Natural killer cell treated with Interleukin-12 subunit alpha and Interleukin-12 subunit beta and Interleukin-15 and Interleukin-18, amount 100 ng/mL, for 72 hours (primary cell): ENCODE measurements at places on chromosomes 5 and 9.

- DNase-seq: no peak
These were observed 52.6 kb downstream of the IPPK start for GRCh38 chr9:92617195-92617813.

DNA sequence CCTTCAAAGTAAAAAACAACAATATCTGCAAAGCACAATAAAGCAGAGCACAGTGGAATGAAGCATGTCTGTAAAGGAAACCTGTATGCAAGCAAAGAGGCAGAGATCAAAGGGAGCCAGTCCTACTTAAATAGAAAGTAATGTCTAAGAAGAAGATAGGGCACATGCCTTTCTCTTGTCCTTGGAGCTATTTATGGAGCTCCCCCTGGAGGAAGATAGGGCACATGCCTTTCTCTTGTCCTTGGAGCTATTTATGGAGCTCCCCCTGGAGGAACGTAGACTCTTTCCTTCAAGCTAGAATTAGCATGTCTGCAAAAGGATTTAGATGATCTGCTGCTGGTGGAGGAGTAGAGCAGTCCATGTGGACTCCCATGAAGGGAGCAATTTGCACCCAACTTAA, 168.1 kb upstream of the RASEF start:
- DNase-seq: no peak

DNA sequence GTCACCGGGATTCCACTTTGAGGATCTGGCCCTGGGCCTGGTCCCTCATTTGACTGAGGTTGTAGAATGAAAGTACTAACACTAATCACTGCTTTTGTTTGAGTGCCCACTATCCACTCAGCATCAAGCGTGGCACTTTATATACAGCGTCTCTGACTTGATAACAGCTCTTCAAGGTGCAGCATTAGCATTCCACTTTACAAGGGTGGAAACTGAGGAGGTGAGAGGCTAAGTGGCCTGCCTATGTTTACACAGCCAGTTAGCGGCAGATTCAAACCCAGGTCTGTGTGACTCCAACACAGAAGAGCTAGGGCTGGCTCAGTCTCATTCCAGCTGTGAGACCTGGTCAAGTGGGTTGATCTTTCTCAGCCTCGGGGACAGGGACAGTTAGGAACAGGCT, 5.9 kb downstream of the KCNMB1 start:
- DNase-seq: no peak

GRCh38 chr9:124652615-124653393, 118.3 kb downstream of the NR6A1 start:
- DNase-seq: peak; percentile 79

DNA sequence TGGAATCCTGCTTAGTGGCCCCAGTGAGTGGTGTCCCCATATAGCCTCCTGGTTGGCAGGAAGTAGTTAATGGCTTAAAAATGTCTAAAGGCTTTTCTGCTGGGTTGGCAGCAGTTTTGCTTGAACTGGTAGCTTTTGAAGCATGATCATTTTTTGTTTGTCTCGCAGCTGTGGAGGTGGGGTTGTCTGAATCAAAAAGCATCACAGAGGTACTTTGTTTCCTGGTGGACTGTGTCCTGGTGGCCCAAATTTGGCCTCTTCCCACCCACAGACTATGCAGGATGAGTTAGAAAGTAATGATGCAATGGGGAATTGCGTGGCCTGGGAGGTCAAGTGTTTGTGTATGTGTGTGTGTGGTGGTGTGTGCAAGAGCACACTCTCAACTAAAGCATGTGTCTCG, 322.7 kb downstream of the ARHGEF28 start:
- no peak for DNase-seq

DNA sequence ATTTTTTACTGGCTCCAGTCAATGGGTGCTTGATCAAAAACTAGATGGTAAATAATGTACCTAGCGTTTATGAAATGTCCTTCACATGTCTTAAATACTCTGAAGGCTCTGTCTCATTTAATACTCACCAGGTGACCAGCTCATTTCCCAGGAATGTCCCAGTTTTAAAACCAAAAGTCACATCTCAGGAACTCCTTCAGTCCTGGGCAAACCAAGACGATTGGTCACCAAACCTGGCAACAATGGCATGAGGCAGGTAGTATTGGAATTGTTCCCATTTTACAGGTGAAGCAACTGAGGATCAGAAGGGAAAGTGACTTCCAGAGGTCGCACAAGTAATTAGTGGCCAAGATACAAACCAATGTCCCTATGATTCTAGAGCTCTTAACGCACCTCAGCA, 27.7 kb downstream of the SMIM23 start:
- no peak for DNase-seq

GRCh38 chr5:62680121-62680520, 101.5 kb downstream of the LRRC70 start:
- no peak for DNase-seq

DNA sequence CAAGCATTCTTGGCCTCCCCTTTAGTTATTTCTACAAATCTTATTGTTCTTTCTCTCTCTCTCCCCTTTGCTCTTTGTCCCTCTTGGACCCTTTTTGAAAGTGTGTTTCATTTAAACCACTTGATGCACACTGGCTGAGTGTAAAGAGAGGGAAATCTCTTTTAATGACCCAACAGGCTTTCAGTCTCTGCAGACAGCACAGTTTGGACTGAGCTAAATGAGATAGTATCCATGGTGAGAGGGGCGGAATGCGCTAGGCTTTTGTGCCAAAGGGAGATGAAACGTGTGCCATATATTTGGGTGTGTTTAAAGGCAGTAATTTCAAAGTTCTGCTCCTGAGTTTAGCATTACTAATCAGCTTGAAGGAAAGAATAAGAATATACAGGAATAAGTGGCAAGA, 184.9 kb downstream of the PCSK1 start:
- DNase-seq: no peak

- DNase-seq: no peak
These were observed 84.5 kb downstream of the LMX1B start for GRCh38 chr9:126698251-126698650.

- DNase-seq: no peak
These were observed 364.4 kb downstream of the GADD45G start for GRCh38 chr9:89969156-89969675.

DNA sequence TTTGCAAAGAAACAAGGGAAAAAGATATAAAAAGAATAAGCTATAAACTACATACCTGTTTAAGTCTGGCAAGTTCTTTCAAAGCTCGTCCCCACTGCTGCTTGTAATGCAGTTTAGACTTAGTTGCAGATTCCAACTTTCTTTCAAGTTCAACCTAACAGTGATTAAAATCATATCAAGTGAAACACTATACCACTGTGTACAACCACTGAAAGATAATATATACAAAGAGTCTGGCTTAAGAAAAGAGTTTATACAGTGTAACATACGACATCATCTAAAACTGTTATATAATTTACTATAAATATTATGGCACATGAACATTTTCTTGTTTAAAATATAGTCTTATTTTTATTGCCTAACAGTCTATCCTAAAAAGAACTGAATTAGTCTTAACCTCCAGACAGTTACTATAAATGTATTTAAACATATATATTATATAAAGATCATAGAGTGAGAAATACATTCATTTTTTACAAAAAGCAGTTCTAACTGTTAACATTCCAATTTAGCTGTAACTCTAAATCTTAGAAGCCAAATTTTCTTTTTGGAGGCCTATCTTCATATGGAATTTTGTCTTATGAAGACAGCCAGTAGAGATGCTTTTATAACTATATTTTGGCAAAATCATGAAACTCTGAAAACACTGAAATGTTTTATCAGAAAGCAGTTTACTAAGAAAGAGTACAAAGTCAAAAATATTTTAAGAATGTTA, 58.6 kb downstream of the CEP120 start:
- DNase-seq: no peak

DNA sequence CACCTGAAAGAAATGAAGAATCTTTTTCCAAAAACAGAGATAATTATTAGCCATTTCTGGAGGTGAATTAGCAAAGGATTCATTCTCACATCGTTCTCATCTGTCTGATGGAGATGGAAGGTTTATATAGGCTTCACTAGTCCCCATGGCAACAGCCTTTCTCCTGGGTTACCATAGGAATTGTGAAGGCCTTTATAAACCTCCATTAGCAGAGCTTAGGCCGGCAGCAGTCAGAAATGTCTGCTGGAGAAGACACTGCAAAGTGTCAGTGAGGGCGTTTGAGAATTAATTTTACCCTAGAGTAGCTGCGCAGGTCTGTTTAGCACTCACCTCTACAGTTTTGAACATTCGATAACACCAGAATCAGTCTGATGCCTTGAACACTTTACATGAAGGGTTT, 290.4 kb upstream of the NR4A3 start:
- no peak for DNase-seq

DNA sequence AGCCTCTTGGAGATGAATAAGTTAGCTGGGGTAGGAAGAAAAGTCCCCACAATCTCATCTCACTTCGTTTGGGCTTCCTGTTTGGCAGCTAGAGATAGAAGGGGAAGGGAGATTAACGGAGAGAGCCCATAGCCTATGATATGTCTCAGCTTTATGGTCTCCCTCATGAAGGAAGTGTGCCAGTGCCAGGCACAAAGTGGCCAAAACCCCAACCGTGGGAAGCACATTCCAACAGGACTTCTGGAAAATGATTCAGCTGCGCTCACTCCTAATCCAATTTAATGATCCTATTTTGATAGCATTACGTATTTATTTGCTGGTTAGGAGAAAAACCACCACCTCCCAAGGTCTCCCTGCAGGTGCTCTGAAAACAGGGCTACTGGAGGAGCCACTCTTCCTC, 303.1 kb upstream of the CLINT1 start:
- no peak for DNase-seq

DNA sequence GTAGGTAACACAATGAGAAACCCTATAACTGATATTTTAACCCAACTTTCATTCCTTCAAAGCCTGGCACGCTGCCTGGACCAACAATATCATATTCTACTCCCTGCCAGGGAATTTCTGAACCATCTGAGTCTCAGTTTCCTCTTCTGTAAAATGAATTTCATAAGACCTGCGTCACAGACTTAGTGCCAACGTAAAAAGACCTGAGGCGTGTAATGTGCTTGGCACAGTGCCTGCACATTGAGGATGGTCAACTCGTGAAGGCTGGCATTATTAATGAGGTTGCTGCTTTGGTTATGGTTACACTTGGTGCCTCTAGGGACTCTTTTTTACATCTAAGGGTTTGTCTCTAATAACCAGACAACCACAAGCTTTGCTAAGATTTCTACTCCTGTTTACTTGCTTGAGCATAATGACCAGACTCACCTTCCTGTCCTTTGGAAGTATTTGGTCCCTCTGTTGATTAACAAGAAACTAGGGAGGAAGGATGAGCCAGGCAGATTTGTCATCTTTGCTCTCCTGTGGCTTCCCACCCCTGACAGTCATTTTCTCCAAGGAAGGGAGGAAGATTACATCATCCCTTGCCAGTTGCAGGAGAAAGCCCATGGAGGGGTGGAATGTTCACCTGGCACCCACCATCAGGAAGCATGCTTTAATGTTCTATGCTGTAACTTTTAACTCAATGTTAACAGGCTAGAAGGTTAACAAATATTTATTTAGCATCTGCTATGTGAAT, 79.0 kb downstream of the PAPPA start:
- no peak for DNase-seq

GRCh38 chr5:142720641-142721271, 34.9 kb upstream of the FGF1 start:
- no peak for DNase-seq

- DNase-seq: no peak
These were observed 68.9 kb upstream of the ANKRD55 start for GRCh38 chr5:56302027-56302426.

DNA sequence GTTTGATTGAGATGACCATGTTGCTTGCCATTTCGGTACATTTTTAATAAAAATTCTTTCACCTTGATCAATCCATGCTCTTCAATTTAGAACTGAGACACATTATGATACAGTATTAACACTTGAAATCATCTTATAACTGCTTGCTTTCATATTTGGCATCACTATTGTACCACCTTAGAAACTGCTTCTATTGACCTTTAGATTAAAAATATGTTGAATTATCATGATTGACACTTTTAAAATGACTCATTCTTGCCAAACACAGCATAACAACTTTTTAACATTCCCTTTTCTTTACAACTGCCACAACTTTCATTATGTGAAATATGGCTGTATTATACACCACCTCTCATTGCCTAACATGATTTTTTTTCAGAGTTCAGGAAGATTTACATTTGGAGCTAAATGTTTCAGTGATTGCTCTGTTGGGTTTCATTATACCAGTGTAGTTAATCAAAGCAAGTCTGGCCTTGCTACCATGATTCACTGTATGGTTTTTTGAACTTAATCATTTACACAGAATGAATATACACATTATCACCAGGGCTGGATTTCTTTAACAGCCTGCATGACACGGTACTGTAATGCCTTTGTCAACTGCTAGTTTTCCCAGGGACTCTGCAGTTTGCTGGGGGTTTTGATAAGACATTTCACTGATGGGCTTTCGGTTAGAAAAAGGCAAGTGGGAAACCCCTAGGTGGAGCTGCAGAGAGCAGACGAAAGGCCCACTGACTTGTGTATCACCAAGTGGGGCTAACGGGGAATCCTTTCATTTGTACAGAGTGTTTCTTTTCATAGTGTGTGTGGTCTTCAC, 93.6 kb upstream of the TLE4 start:
- peak; percentile 59 for DNase-seq

DNA sequence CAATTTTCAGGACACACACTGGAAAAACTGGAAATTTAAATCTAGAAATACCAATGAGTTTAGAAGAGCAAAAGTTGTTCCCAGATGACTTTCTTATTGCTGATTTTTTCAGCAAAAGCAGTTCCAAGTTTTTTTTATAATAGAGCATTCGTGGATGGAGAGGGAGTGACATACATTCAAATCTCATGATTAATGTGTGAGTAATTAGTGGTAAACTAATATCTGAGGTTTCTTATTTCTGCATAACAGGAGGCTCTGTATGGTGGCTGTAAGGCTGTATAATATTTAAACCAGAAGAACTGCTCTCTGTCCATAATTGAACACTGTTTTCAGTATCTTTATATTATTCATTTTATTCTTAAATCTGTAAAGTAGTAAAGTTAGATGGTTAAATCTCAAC, 25.8 kb downstream of the LYSMD3 start:
- DNase-seq: no peak

GRCh38 chr5:127038550-127038949, 8.2 kb upstream of the MARCHF3 start:
- DNase-seq: no peak

DNA sequence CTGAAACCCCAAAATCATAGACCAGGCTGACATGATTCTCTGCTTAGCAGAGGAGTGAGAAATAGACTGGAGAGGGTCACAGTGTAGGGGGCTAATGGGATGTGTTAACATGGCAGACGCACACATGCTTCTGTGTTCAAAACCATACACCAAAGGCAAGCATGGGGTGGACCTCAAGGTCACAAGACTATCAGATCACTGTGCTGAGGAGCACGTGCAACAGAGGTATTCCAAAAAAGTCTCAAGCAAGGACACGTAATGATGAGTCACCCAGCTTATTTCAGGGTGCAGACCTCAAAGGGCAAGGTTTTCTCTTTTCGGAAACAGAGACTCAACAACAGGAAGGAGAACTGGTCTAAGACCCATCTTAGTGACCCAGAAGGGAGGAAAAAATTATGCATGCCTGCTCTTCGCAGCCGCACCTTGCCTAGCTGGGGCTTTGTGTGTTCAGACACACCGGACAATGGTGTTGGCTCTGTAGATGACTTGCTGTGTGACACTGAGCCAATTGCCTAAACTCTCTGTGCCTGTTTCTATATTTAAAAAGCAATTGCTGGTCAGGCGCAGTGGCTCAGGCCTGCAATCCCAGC, 20.3 kb downstream of the WHRN start:
- DNase-seq: no peak
